LHCN-M2 (cell line): ENCODE measurements at places on chromosomes 5 and 9.

- DNase-seq = no peak
These were observed 13.0 kb downstream of the NREP start for GRCh38 chr5:111743988-111744387.

- no peak for DNase-seq
These were observed 107.1 kb downstream of the PHF2 start for GRCh38 chr9:93683331-93684134.

- DNase-seq = no peak
These were observed 3.9 kb downstream of the MVB12B start for GRCh38 chr9:126330536-126330935.

- DNase-seq = no peak
These were observed 105.7 kb upstream of the HAND1 start for GRCh38 chr5:154583671-154584177.

DNA sequence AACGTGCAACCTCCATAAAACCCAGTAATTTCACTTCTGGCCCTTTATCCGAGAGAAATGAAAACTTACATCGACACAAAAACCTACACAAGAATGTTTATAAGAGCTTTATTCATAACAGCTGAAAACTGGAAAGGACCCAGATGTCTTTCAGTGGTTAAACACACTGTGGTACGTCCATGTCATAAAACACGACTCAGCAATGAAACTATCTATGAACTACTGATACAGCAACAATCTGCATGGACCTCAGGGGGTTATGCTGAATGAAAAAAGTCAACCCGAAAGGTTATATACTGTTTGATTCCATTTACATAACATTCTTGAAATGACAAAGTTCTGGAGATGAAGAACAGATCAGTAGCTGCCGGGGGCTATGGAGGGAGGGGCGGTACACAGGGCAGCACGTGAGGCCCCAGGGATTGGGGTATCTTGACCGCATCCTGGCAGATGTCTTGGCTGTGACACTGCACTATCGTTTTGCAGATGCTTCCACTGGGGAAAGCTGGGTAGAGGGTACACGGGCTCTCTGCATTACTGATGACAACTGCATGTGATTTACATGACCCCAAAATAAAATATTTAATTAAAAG is 4.1 kb downstream of the CCDC127 start:
- no peak for DNase-seq

- no peak for DNase-seq
These were observed 98.0 kb downstream of the RASGRF2 start for GRCh38 chr5:81058121-81058520.

DNA sequence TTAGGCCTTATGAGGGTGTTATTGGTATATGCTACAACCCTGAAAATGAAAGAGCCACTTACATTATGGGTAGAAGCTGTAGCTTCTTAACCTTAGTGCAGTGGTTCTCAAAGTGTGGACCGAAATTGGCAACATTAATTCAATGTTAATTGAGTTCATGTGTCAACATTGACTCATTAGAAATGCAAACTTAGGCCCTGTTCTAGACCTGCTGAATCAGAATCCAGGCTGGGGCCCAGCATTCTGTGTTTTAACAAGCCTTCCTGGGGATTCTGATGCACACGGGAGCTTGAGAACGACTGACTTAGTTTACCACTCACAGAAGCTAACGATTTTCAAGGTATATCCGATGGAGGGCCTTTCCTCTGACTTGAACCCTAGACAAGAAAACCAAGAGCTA is 7.3 kb downstream of the VLDLR start:
- DNase-seq = no peak

GRCh38 chr9:3008091-3008490 is 164.2 kb upstream of the PUM3 start:
- no peak for DNase-seq
